ENCODE measurements at places on chromosomes 12 and 14.

DNA sequence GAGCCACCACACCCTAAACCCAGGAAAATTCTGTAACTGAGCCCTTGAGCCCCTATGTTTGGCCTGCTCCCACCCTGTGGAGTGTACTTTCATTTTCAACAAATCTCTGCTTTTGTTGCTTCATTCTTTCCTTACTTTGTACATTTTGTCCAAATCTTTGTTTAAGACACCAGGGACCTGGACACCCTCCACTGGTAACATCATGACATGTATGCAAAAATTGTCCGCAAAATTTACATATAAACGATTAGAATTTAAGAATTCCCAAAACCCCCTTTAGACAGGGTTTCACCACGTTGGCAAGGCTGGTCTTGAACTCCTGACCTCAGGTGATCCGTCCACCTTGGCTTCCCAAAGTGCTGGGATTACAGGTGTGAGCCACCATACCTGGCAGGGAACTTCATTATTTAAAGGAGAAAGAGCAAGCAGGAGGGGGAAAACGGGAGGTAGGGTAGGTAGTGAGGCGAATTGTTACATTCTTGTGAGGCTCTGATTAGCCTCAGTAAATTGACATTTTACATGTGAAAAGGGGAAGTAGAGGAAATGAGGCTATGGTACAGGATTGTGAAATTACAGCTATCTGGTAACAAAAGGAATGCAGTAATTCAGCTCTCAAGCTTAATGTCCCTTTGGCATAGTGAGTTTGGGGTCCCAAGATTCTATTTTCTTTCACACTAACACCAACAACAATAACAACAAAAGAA, 27.6 kb downstream of the TUBA1A start:
- no peak for DNase-seq

DNA sequence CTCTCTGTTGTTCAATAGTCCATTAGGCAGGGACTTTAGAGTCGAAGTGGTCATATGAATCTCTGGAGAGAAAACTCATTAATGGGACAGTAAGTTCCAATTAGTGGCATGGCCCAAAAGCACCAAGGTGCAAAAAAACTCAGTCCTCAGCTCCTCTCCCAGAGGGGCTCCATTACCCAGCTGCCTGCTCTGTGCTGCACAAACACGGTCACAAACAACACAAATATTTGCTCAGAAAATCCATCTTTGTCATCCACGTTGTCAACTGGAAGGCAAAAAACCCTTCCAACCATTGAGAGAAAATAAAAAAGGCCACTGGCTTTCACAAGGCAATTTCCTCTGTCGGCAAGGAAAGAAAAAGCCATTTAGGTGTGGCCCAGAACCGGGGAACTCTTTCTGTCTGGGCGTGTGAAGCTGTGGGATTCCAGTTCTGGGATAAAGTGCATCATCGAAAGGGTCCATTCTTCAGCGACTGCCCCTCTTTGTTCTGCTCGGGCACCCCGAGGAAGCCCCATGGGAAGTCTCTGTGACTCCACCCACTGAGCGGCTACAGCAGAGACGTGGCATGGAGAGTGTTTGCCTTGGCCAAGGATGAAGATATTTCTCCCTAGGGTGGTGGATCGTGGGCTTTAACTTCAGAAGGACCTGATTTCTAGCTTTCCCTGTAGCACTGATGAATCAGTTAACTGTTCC, 137.6 kb downstream of the VRK1 start:
- no peak for DNase-seq

GRCh38 chr12:132012919-132013568, 63.3 kb downstream of the EP400 start:
- no peak for DNase-seq

GRCh38 chr14:58631732-58632131, 6.0 kb upstream of the DACT1 start:
- DNase-seq: no peak

DNA sequence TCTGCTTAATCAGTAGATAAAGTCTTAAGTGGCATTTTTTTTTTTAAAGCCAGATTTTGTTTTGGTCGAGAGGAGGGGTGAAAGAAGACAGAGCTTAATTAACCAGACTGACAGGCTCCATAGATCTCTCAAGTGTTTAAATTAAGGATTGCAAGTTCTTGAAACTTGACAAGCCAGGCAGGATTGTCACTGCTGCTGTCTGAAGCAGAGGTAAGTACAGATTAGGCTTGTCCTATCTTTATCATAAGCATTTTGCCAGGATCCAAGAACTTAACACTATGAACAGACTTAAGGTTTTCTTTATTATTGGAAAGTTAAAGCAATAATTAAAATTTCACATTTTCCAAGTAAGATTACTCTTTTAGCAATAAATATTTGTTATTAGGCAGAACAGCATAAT, 179.6 kb upstream of the LMO3 start:
- DNase-seq: no peak

DNA sequence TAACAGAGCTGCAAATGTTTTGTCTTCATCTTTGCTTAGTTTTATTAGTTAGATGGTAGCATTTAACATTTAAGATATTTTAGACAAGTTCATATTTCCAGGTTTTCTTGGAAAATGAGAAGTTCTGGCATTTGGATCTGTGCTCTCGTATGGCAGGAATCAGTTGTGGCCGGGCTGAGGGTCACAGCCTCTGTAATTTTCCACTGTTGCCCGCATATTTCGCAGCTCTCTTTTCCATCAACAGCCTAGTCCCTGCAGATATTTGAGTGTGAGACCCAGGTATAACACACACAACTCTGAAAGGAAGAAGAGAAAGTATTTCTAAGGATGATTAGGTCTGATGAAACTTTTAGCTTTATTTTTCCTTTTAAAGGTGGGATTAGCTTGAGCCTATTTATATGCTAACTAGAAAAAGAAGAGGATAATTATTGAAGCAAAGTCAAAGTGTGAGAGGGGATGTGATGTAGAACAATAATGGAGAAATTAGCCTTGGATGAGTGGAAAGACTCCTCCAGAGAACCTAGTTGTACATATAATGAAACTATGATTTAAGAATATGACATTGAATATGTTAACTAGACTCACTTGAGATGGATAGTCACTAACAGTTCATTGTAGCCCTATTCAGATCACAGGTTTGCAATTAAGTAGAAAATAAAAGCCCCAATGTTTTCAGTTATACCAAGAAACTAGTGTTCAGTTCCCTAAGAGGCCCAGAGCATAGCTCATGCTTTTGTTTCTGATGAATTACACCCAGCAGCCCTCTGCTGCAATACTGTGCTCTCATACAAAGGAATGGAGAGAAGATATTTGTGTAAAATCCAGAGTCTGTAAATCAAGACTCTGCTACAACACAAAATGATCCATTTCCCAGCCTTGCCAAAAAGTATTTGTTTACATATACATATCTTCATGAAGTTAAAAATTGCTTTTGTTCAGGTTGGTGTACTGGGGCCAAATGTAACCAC, 158.4 kb downstream of the C12orf50 start:
- DNase-seq: no peak

DNA sequence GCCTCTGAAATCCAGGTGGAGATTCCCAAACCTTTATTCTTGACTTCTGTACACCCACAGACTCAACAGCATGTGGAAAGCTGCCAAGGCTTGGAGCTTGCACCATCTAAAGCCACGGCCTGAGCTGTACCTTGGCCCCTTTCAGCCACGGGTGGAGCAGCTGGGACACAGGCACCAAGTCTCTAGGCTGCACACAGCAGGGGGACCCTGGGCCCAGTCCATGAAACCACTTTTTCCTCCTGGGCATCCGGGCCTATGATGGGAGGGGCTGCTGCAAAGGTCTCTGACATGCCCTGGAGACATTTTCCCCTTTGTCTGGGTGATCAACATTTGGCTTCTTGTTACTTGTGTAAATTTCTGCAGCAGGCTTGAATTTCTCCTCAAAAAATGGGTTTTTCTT, 32.0 kb downstream of the EIF2S3B start:
- no peak for DNase-seq

GRCh38 chr12:4809013-4809448, 88.8 kb downstream of the GALNT8 start:
- DNase-seq: peak; percentile 59

DNA sequence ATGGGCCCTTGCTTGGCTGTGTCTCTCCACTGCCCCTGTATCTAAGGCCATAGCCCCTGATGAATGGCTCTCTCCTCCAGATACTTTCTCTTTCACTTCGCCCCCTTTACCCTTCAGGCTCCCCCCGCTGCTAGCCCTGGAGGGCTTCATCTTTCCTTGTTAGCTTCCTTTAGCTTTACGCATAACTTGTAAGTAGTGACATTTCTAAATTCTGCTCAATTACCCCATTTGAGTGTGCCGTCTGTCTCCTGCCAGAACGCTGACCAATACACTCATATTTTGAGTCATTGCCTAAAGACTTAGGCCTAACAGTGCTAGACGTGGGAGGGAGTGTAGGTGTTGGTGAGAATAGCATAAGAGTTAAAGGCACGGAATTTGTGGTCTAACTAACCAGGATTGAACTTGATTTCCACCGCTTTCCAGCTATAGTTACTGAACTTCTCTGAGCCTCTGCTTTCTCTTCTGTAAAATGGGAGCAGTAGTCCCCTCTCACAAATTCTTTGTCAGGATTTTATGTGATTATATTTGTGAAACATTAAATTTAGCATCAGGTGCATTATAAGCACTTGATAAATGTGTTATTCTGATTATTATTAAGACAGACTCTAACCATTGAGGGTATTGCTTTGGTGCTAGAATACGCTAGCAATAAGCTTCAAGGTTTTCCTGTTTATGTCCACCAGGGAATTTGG, 129.3 kb downstream of the ZFP36L1 start:
- no peak for DNase-seq

DNA sequence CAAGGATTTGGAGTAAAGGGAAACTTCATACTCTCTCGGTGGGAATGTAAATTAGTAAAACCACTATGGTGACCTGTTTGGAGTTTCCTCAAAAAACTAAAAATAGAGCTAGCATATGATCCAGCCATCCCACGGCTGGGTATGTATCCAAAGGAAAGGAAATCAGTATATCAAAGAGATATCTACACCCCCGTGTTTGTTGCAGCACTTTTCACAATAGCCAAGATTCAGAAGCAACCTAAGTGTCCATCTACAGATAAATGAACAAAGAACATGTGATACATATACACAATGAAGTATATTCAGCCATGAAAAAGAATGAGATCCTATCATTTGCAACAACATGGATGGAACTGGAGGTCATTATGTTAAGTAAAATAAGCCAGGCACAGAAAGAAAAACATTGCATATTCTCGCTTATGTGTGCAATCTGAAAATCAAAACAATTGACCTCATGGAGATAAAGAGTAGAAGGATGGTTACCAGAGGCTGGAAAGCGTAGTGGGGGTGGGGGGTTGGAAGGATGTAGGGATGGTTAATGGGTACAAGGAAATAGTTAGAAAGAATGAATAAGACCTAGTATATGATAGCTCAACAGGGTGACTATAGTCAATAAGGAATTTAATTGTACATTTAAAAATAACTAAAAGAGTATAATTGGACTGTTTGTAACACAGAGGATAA, 468.0 kb downstream of the BCAT1 start:
- no peak for DNase-seq

DNA sequence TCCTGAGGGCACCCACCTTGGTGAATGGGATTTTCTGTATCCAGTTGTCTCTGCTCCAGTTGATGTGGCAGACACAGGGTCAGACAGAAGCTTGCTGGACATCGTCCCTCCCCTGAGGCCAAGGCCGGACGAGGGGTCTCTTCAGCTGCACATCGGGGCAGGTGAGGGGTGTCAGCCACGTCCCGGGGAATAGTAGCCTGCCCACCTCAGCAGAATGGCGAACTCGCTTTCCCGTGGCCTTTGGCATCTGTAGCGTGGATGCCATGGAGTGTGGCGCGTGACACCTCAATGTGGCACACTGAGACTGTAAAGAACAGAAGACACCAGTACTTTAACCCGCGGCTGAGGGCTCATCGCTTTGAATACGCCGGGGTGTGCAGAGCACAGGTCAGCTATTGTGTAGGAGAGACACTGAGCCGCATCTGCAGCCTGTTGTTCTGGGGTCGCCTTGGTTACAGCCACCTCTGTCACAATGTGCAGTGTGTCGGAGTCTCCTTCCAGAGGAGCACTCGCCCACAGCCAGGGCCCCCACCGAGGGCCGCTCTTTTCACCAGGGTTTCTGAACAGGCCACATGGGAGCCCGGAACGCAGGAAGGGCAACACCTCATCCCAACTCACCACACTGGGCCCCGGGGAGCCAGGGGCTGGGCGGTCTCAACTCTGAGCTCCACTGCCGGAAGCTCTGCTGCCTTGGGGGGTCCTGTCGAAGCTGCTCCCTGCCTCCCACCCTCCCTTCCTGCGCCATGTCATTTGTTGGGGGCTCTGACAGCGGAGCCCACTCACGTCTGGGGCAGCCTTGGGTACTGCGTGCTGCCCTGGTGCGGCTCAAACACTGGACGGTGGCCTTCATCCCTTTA, 77.0 kb downstream of the ADGRD1 start:
- no peak for DNase-seq

- DNase-seq: no peak
Observed at GRCh38 chr14:74421981-74422380, 4.0 kb downstream of the SYNDIG1L start.

GRCh38 chr12:32437095-32437515, 37.7 kb downstream of the FGD4 start:
- no peak for DNase-seq

GRCh38 chr12:42027546-42027945, 117.1 kb downstream of the GXYLT1 start:
- no peak for DNase-seq

DNA sequence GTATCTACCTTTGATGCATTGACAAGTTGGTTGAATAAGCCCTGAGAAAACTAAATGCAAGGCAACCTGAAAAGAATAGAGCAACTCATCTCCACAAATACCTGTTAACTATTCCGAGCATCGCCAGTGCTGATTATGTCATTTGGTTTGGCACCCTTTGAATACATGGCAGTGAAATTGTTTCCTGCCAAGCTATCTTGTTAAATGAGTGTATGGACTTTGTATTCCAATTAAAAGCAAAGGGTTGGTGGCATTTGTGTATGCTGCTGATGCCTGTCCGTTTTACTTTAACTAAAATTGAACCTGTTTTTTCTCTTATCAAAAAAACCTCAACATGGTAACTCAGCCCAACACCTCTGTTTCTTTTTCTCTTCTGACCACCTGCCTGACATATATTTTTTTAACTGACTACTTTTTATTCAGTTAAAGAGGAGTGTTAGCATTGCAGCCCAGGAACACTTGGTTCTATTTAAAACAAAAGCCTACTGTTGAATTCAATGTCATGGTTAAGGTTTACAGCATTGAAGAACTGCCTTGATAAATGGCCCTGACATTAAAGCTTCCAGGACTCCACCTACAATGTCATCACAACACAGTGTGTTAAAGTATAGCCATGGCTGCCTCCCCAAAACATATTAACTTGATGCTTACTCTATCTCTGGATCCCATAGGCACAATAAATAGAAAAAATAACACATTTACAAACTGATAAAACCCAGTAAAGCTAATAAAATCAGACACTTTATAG, 838.3 kb upstream of the NOVA1 start:
- no peak for DNase-seq

DNA sequence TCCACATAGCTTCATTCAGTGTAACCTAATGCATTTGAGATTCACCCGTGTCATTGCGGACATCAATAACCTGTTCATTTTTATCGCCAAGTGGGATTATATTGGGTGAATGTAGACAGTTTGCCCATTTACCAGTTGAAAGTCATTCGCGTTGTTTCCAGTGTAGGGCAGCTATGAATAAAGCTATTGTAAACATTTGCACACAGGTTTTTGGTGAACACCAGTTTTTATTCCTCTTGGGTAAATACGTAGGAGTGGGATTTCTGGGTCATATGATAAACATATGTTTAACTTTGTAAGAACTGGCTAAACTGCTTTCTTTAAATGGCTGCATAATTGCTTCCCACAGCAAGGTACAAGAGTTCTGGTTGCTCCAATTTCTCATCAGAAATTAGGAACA, 33.6 kb downstream of the C14orf132 start:
- DNase-seq: no peak

Data from NCI-H1436 (cell line).